ENCODE measurements at places on chromosomes 4 and X.

- no peak for DNase-seq
Measured at GRCh38 chr4:95867919-95868318, 28.0 kb downstream of the PDHA2 start.

- no peak for DNase-seq
Measured at GRCh38 chr4:108135549-108136209, 33.1 kb downstream of the LEF1 start.

GRCh38 chrX:136032370-136032769 is 47.1 kb downstream of the SLC9A6 start:
- DNase-seq = peak; percentile 8

DNA sequence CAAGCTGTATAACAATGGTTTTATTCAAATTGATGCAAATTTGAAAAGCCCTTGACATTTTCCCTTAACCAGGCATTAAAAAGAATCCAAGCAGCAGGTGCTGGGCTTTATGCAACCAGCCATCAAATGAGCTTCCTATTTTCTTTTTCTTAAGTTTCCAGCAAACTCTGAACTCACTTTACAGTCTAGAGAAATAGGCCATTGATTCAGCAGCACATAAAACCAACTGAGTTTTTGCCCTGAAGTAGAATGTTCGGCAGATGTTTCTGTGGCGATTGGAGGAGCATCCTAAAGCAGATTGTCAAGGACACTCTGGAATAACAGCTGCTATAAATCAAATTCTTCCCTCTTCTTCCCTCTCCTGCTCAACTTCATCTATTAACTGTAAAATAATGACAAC is 582.8 kb upstream of the CPEB2 start:
- DNase-seq = no peak

DNA sequence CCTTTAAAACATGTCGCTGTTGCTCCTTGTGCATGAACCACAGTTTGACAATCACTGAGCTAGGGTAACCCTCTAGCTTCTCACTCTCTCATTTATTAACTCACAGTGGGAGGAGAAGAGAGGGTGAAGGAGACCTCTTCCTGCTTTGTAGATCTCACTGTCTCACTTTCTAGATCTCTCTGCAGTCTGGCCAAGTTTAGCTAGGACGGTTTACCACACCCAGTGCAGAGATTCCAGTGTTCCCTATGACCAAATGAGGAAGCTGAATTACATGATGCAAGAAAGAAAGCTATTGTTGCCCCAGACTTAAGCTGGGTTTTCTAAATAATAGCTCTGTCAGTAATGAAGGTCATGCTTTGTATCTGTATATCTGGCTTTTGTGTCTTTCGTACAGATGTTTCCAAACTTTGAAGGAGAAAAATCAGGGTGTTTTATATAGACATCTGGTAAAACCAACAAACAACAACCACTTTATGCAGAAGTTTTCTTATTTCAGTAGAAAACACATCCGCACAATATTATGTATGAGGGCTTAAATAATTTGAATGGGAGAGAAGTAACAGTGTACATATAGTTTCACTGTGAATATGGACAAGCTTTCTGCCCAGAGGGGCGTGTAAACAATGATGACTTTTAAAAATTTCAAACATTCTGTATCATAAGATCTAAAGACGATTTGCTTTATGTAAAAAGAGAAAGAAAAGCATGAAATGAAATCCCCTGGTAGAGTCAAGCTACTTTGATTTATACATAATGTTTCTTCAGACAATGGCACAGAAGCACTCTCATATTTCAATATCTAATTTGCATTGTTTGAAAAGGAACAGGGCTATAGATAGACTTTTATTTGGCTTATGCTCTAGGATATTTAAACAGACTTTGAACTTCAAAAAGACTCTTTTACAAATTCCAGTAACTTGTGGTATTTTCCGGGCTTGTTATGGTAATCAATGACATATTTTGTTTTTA is 582.3 kb downstream of the FSTL5 start:
- DNase-seq = peak; percentile 89

DNA sequence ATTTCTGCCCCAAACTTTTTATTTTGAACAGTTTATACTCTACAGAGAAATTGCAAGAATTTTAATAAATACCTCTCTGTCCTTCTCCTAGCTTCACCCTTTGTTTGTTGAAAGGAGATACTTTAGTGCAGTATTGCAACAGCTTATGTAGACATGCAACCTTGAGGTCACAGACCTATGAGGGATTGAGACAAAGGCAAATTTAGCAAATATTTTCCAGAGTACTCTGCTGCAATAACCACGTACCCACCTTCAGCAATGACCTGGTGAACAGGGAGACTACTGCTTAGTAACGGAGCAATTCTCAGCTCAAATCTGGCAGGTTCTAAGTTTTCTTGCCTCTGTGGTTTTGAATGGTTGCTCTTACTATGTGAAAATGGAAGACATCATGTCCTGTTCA is 13.2 kb downstream of the FGA start:
- no peak for DNase-seq

GRCh38 chr4:30828264-30828926 is 108.2 kb downstream of the PCDH7 start:
- DNase-seq = no peak

DNA sequence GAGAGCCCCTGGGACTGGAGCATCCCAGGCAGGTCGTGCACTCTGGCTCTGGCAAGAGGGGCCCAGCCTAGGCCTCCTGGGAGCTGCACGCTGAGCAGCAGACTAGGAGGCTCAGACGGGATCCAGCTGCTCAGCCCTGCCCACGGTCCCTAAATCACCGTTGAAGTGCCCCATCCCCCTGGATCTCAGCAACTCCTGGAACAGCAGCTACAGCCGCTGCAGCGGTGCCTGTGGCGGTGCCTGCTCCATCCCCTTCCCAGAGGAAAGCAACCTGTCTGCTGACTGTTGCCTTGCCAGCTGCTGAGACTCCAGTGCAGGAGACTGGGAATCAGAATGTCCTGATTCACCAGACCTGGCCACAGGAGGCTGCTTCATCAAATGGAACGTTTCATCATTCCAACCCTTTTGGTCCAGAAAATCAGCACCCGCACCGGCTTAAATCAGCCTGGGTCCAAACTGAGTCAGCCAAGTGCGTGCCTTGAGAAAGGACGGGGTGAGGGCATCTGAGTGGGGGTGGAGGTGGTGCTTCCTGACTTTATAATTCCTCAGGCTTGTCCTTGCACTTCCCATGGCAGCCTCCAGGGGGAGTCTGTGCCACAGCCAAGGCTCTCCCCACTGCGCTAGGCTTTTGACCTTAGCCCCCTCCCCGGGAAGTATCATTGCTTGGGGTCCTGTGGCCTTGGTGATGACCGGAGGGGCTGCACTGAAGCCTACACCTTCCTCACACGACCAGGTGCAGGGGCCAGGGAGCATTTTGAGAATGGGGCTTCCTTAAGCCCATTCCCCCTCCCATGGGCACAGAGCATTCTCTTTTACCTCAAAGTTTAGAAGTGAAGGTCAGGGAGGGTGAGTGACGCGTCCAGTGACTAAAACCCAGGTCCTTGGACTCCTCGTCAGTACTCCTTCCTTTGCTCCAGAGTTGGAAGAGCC is 6.5 kb downstream of the ZNF185 start:
- peak; percentile 37 for DNase-seq

- peak; percentile 74 for DNase-seq
Measured at GRCh38 chrX:97616883-97617530, 733.3 kb downstream of the RPA4 start.

DNA sequence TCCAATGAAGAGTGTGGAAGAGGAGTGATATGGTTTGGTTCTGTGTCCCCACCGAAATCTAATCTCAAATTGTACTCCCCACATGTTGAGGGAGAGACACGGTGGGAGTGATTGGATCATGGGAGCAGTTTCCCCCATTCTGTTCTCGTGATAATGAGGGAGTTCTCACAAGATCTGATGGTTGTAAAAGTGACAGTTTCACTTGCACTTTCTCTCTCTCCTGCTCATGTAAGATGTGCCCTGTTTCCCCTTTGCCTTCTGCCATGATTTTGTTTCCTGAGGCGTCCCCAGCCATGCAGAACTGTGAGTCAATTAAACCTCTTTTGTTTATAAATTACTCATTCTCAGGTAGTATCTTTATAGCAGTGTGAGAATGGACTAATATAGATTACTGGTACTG is 39.6 kb downstream of the FAM47C start:
- DNase-seq = no peak

DNA sequence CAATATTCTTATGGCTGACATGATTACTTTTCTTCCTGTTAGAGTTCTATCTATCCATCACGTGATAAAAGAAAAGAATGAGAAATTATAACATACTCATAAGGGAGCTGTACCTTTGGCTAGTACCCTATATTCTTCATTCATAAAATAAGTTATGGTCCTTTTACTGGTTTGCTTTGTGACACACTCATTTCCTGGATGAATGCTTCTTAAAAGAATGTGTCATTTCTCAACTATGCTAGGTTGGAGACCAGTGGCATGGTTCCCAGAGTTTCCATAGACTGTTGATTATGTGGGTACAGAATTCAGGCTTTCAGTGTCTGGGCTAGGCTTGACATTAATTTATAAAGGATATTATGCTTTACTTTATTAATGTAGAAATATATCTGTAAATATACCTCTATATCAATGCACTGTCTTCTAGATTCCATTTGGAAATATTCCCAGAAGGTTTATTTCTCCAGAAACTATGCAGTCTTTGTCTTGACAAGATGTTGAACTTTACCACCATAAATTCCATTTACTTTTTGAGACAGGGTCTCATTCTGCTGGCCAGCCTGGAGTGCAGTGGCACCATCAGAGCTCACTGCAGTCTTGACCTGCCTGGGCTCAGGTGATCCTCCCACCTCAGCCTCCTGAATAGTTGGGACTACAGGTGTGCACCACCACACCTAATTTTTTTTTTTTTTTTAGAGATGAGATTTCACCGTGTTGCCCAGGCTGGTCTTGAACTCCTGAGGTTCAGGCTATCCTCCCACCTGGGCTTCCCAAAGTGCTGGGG is 23.8 kb downstream of the NUDT6 start:
- no peak for DNase-seq

GRCh38 chr4:168817370-168817769 is 192.7 kb downstream of the CBR4 start:
- no peak for DNase-seq

DNA sequence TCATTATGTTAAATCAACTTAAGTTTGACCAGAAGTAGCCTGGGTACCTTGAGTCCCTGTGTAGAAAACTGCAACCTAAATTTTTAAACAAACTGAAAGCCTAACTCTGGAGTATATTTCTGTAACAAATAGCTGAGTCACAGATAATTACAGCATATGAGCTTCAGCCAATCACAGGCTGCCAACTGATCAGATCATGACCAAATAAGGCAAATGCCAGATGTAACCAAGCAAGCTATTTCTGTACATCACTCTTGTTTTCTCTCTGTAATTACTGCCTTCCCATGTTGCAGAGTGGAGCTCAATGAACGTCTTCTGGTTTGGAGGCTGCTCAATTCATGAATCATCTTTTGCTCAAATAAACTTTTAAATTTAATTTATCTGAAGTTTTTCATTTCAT is 980.9 kb upstream of the DIAPH2 start:
- no peak for DNase-seq

- no peak for DNase-seq
Measured at GRCh38 chrX:75211976-75212375, 55.9 kb upstream of the ABCB7 start.

DNA sequence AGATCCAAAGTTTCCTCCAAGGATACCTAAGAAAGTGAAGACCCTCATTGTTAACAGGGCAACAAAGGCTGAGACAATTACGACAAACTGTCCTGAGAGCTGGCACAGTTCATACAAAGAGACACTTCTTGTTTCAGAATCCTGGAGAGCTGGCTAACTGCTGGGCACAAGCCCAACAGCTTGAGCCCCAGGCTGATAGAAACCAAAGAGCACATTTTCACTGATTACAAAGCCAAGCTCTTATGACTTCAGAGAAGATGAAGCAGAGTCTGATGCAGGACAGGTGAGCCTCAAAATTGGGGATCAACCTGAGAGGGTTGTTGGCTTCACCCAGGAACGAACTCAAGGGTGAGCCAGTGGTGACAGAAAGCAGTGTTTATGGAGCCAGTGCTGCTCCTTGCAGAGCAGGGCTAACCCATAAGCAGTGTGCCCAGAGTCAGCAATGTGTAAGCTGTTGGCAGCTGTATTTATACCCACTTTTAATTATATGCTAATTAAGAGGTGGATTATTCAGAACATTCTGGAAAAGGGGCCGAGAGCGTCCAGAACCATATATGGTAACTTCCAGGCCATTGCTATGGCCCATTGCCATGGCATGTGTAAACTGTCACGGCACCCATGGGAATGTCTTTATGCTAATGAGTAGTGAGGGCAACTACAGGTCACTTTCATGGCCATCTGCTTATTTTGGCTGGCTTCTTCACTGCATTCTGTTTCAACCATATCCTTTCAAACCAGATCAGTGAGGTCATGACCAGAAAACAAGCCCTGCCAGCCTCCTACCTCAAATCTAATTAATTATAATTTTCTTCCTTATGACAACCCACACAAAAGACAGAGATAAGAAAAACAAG is 183.7 kb downstream of the EVC2 start:
- DNase-seq = no peak

DNA sequence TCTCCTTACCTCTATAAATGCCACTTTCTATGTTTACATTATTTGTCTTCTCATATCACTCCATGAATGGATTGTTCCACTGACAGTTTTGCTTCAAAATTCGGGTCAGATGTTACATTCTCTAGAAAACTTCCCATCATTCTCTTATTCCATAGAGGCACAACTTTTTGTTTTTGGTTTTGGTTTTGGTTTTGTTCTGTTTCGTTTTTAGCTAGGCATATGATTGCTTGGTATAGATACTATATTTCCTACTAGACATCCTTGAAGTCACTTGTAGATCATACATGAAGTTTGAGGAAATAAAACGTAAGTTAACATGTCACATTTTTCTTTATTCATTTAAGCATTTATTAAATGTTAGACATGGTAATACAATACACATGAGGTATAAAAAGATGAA is 961.0 kb downstream of the PCDH18 start:
- no peak for DNase-seq

DNA sequence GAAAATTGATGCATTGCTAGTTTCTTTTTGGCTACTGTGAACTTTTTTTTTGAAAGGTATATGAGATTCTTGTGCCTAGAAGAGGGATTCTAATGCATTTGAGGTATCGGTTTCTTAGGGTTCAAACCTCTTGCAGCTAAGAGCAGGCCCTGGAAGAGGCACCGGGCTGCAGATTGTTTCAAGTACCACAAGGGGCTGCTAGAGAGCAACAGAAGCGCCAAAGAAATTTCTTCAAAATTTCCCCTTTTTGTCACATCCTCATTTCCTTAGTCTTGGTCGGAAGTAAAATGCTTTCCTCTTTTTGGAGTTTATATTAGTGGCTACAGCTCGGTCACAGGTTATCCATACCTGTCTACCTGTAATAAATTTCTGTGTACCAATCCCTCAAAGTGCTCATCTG is 89.8 kb downstream of the PDGFRA start:
- peak; percentile 88 for DNase-seq

DNA sequence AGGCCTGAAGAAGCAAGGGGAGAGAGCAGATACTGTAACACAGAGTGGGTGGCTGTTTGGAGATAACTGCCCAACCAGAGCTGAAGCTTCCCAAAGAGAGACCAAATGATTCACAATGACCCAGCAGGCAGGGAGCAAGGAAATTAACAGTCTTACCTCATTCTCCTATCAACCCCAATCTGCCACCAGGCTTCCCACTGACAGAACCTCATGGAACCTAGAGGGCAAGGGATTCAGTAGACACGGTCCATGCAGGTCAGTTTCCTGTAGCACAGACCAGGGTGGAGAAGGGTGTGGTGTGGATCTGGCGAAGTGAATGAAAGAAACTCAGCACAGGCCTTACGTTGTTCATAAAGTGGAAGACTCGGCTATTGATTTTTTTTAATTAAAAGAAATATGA is 60.7 kb upstream of the ALB start:
- DNase-seq = no peak
